CD4-positive, alpha-beta T cell treated with Interferon alpha-2 for 1 hour (primary cell): ENCODE measurements at places on chromosomes 6 and 20.

DNA sequence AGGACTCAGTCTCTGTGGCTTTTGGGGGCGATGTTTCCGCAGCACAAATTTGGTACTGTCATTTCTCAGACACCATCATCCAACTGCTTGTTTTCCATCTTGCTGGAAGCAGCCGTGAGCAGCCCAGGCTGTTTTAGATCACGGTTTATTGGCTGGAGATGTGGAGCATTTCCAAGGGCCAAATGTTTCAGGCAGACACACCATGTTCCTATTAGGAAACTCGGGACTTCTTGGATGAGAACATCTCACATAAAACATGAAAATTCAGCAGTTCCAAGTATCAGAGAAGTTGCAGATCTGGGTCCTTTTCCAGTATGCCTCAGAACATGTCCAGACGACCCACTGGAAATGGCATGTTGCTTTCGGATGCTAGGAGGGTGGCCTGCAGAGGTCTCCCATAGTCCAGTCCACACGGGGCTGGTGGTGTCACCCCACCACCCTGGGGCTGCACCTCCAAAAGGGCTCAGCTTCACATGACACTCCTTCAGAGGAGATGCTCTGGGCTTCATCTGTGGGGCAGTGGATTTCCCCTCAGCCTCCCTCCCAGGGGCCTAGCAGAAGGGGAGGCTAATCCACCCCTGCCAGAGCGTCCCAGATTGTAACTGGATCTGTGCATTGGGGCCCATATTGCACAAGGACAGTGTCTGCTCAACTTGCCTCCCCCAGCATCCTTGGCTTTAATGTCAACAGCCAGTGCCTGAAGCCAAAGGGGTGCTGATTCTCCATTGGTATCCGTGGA, 176.3 kb downstream of the SCP2D1 start:
- DNase-seq, result no peak

DNA sequence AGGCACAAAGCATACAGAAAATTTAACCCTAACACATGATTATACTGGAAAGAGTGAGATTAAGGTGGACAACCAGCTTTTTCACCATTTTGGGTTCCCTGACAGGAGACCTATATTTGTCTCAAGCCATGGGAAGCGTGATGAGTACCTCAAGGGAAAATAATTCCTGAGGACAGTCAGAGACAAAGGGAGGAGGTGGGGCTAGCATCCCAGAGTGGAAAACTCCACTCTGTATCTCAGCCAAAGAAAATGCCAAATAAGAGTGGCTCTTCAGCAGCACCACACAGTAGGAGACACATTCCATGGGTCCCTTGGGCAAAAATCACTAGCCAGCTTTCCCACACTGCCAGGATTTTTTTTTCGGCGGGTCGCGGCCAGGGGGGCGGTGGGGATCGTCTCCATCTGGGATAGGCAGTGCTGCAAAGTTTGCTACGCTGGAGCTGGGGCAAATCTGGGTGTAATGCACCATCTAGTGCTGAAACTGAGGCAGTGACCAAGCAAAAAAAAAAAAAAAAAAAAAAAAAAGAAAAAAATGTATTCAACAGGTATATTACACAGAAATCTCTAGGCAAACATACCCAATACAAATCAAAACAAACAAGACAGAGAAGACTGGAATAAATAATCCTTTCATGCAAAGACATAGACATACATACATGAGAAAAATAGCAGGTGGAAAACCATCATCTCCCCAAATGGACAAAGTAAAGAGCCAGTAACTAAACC, 77.3 kb upstream of the SLC35F1 start:
- DNase-seq, result no peak

- no peak for DNase-seq
Observed at GRCh38 chr6:110573136-110573535, 96.7 kb upstream of the SLC22A16 start.

DNA sequence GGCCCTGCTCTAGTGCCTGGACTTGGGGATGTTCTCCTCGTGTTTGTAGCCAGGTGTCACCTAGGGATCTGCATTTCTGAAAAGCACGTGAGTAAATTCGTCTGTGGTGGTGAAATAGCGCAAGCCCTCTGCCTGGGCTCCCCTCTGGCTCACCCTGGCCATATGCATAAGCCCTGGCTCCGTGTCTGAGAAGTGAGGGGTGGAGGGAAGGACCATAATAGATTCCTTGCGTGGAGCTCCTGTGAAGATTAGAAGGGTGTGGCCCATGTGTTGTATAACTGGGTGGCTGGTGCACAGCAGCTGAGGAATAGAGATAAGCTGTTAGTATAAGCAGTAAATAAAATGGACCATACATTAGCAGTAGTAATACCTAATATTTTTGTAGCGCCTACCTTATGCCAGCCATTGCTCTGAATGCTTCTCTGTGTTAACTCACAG, 4.8 kb downstream of the BCAS1 start:
- no peak for DNase-seq

- DNase-seq, result no peak
Observed at GRCh38 chr20:16388731-16389130, 184.5 kb downstream of the KIF16B start.
